ENCODE measurements at places on chromosomes 13 and 19.
A peak's percentile ranks its signal among the peaks of the same experiment; 100 is the strongest.

DNA sequence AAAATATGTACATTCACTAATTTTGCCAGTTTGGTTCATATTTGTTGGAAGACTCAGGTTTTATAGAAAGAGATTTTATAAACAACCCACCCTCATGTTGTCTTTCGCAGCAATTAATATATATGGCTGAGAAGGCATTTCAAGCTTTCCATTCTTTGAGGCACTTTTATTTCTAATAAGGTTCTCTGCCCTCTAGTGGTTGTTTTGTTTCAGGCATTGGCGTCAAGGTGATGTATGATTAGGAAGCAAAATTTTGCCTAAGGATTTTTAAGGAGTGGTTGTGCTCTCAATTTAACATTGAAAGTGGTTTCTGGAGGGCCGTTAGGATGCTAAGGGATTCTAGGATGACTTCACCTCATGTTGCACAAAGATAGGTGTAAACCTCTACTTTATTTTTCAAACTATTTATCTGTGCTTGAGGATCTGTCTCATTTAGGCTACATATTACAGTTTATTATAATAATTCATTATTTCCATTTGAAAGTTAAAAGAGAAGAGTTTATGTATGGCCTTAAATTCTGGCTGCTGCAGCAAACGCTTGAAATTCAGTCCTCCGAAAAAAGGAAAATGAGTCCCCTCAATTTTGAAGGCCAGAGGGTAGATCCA is 35.9 kb downstream of the OXGR1 start:
- DNase-seq = no peak

DNA sequence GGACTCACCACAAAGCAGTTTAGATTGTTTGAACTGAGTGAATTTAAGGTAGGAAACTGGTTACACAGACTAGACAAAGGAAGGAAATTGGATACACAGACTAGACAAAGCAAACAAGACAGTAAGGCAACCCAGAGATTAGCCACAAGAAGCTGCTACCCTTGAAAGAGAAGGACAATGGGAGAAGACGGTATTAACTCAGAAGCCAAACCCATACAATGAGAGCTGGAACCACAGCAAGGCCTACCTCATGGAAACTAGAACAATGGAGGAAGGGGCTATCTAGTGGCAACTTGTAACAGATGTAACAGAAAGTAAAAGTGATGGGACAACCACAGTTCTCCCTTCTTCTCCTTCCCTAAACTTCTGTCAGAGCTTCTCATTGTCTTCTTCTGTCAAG is 410.9 kb upstream of the SPRY2 start:
- DNase-seq = no peak

DNA sequence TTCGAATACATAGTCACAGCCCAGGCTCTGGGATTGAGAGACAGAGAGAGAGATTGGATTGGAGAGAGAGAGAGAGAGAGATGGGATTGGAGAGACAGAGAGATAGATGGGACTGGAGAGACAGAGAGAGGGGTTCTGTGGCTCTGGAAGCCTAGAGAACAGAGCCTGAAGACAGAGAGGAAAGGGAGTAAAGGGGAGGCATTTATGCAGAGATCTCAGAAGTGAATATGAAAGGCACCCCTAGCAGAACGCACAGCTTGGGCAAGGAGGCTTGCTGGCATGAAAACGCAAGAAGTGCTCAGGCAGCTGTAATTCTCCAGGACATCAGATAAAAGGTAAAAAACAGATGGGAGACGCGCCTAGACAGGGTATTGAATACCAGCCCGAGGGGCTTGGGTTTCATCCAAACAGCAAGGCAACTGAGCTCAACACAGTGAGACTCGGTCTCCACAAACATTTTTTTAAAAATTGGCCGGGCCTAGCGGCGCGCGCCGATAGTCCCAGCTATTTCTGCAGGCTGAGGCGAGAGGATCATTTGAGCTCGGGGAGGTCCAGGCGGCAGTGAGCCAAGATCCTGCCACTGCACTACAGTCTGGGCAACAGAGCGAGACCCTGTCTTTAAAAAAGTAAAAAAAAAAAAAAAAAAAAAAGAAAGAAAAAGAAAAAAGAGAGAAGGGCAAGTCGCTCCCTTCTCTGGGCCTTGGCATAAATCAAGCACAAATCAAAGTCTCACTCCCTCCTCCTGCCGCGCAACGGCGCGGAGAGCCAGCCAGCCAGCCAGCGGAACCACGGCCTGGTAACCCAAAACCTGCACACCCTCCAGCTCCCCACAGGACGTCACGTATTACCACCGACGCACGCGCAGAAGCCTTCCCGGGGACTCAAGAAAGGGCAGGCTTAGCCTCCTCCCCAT is 774 bp upstream of the PPP2R1A start:
- no peak for DNase-seq

DNA sequence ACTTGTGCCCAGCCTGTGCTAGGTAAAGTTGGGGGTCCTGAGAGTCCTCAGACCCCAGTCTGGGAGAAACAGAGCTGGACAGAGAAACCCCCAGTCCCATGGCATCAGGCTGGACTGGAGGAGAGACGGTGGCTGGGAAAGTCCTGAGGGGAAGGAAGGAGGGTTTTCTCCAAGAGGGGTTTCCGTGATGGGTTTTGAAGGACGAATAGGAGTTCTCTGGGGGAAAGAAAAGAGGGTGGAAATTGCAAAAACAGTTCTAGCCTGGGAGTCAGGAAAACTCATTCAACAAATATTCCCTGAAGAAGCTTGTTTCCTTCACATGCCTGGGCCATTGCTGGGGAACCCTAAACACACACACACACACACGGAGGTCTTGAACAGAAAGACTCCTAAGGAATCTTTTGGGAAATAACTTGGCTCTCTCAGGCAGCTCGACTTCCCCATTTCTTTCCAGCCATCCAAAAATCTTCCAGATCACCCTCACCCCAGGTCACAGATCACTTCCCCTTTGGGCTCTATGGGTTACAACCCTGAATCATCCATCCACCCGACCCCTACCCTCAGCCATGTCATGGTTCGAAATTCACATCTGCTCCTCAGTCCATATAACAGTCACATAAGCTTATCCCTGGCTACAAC is 47.5 kb downstream of the COLGALT1 start:
- peak; percentile 78 for DNase-seq

GRCh38 chr13:51549050-51549449 is 35.2 kb upstream of the WDFY2 start:
- DNase-seq = peak; percentile 77

- no peak for DNase-seq
Measured at GRCh38 chr13:95552208-95552538, 347 bp upstream of the CLDN10 start.

- peak; percentile 80 for DNase-seq
Measured at GRCh38 chr19:17762505-17763229, 11.4 kb downstream of the FCHO1 start.

- DNase-seq = no peak
Measured at GRCh38 chr13:60066226-60066625, 97.5 kb downstream of the DIAPH3 start.

Measured in MV-4-11 (cell line).